Caki2 (cell line): ENCODE measurements at places on chromosomes 4 and X.

- DNase-seq, result no peak
Observed at GRCh38 chr4:155566354-155566753, 100.3 kb upstream of the GUCY1A1 start.

- DNase-seq, result no peak
Observed at GRCh38 chr4:151690876-151691275, 69.9 kb downstream of the GATB start.

GRCh38 chr4:26964512-26964911 lies 103.9 kb downstream of the STIM2 start:
- no peak for DNase-seq

DNA sequence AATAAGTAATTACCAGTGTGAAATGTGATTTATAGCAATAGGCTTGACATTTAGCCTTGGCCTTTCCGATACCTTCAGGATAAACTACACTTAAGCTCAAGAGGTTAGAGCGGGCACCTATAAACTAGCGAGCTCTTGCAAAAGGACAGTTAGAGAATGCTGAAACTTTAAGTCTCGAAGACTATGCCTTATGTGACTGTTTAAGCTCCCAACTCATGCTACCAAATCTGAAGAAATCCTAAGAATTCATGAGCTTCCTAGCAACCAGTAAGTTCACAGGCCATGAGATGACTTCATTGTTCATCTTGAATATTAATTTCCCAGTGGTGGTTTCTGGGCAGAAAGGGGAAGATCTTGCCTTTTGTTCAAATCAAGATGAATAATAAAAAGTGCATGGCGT lies 4.7 kb downstream of the STOX2 start:
- no peak for DNase-seq

DNA sequence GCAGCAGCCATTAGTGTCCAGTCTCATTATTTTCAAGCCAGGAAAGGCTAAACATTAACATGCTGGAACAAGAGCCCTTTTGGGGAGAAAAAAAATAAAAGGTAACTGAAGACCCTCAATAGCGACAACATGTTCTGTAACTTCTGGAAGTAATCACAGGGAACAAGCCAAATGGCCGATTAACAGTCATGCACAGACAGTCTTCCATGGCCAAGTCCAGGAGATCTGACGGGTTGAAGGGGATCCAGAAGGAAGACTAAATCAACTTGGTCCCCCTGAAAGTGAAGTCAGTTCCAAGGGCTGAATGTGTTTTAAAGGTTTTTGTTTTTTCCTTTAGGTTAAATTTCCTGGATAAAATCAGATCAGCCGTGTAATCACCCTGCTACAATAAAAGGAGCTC lies 52.5 kb downstream of the LNX1 start:
- DNase-seq, result no peak

DNA sequence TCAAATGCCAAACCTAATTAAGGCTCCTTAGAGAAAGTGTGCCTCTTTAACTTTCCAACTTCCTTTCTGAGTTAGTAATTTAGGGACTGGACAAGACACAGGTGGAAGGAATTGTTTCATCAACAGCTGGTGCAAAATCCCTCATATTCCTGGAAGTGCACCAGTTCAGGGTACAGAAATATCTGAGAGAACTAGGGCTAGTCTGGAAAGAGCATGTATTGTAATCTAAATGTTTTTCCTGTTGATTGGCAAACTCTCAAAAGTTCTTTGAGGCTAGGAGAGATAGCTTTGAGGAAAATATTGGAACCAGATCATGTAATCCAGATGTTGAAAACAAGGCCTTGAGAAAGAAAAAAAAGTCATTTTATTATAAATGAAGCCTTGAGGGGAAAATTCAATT lies 98.1 kb upstream of the C1GALT1C1 start:
- DNase-seq, result no peak

GRCh38 chr4:38157592-38157991 lies 197.4 kb downstream of the PTTG2 start:
- peak; percentile 17 for DNase-seq
